Erythroblast (primary cell): ENCODE measurements at places on chromosomes 11 and 22.

GRCh38 chr11:103789952-103790351, 246.5 kb upstream of the DDI1 start:
- no peak for DNase-seq

- no peak for DNase-seq
These were observed 51.1 kb upstream of the KCNQ1OT1 start for GRCh38 chr11:2750682-2751522.

DNA sequence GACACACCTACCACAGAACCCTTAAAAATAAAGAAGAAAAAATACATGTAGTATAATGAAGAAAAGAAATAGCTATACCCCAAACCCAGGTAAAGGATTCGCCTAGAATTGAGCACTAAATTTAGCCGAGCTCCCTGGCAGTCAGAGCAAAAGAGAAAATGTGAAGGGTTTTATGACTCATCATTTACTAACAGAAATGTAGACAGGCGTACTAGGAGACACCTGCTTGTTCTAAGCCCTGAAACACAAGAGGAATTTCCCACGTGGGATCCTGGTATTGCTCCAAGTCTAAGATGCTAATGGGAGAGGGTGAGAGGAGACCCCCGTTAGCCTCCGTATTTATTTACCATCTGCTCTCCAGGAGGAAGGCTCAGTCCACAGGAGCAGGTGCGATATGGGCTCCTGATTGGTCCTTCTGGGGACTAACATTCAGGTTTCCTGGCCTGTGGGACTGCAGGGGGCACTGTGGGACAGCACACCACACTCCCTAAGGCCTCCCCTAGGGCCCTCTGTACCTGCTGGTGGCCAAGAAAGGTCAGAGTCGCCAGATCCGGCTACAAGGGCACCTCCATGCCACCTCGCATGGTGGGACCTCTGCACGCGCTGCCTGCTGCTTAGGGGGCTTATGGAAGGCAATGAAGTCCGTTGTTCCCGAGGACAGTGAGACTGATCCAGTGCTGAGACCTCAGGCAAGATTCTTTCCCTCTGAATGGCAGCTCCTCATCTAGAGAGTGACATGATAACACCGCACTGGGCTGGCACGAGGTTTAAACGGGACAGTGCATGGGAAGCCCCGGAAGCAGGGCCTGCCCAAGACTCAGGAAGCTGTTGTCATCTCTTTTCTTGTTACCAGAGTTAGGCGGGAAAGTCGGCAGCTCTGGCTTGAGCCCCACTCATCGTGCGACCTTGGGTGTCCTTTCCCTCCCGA, 25.8 kb downstream of the KCNC1 start:
- peak; percentile 59 for DNase-seq

DNA sequence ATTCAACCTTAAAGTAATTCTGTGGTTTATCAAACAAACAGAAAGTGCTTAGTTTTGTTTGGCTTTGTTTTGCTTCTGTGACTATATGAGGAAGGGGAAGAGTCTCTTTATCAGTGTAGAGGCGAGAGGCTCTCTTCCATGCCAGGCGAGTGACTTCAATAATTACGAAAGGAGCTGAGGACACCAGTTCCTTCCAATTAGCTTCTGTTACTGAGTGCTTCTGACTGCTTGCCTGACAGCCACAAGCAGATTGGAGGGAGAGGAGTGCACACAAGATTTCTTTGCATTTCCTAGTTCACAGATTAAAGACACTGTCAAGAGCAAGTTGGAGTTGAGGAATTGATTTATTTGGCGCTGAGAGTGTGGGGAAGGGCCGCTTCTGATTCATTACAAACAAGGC, 1484.5 kb upstream of the TENM4 start:
- no peak for DNase-seq

- DNase-seq: no peak
These were observed 16.7 kb downstream of the RRP8 start for GRCh38 chr11:6586434-6587359.

DNA sequence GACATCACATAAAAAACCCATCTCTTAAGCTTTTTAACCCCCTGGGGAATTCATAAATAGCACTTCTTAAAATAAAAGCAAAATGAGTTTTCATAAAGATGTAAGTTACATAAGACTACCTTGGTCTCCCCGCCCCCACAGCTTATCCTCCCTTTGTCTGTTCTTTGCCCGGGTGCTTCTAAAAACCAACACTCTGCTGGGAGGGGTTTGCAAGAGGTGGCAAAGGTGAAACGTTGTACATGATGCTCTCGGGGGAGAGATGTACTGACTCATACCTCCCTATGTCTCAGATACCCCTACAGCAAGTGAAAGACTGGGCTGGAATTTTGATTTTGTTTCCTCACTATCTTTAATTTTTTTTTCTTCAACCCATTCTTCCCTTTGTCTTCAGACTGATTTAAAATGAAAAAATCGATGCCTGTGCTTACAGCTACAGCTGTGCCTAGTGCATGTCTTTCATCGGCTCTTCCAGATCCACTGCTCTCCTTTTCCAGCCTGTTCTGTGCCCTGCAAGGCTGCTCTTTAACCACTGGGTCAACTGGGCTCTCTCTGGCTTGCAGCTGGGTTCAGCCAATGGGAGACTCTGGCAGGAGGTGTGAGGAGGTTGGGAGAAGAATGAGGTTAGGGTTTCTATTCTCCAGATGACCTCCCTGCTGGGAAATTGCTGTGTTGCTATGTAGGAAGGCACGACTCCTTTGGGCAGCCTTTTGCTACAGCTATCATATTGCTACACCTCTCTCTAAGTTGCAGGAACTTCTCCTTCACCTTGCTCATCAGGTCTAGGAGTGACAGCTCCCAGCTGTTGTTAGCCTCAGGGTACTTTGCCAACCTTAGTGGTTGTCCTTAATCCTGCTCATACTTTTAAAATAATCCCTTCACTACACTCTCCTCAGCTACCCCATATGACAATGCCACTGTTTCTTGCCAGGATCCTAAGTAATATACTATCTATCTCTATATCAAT, 266.5 kb downstream of the TENM4 start:
- DNase-seq: no peak

- DNase-seq: no peak
These were observed 24.8 kb downstream of the MICAL2 start for GRCh38 chr11:12135185-12135584.

DNA sequence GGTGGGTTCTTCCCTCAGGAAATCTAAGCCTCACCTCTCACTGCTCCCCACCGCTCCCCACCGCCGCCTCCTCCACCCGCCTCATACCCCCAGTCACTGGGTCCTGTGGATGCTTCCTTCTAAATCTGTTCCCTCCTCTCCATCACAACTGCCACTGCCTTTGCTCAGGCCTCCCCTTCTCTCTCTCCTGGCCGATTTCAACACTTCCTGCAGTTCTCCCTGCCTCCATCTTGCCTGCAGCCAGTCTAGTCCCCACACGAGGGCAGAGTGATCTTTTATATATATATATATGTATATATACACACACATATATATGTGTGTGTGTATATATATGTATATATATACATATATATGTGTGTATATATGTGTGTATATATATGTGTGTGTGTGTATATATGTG, 27.8 kb downstream of the CREB3L1 start:
- peak; percentile 20 for DNase-seq

GRCh38 chr22:36419912-36420882, 32.4 kb upstream of the MYH9 start:
- no peak for DNase-seq

DNA sequence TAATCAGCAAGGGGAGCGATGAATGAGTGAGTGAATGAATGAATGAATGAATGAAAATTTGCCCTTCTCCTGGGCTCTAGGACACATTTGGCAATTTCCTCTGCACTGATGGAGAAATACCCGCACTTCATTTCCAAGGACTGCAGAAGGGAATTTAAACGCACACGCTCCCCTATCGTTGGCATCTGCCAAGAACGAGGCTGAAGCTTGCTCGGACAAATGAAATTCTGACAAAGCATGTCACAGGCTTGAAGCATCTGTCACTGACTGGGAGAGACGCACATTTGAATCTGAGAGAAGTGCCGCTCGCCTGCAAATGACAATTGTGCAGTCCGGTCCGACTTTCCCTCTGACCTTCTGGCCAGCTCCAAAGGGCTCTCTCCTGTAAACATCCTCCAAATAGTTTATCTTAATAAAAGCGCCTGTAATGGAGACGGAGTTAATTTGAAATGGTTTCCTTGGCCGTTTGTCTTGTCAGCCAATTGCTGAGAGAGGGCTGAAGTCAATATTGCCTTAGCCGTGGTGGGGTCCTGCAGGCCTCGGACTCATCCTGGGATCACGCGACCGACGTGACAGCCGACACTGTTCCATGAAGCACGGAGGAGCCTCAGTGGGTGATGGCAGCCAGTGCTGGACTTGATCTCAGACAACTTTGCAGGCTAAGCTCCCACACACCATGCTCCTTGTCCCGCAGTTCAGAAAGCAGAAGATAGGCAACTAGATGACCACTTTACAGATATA, 260.7 kb downstream of the MN1 start:
- DNase-seq: no peak

DNA sequence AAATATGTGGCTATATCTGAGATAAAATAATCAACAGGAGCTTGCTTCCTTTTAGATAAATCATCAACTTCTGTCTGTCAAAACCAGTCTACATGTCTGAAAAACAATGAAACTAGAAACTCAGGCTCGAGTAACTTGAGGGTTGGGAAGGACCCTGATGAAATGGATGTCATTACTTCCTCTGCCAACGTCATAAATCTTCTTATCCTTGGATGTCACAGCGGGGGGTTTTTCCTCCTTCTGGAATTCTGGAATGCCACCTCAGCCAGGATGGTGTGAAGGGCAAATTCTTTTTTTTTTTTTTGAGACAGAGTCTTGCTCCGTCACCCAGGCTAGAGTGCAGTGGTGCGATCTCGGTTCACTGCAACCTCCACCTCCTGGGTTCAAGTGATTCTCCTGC, 13.4 kb downstream of the LGR4 start:
- no peak for DNase-seq

DNA sequence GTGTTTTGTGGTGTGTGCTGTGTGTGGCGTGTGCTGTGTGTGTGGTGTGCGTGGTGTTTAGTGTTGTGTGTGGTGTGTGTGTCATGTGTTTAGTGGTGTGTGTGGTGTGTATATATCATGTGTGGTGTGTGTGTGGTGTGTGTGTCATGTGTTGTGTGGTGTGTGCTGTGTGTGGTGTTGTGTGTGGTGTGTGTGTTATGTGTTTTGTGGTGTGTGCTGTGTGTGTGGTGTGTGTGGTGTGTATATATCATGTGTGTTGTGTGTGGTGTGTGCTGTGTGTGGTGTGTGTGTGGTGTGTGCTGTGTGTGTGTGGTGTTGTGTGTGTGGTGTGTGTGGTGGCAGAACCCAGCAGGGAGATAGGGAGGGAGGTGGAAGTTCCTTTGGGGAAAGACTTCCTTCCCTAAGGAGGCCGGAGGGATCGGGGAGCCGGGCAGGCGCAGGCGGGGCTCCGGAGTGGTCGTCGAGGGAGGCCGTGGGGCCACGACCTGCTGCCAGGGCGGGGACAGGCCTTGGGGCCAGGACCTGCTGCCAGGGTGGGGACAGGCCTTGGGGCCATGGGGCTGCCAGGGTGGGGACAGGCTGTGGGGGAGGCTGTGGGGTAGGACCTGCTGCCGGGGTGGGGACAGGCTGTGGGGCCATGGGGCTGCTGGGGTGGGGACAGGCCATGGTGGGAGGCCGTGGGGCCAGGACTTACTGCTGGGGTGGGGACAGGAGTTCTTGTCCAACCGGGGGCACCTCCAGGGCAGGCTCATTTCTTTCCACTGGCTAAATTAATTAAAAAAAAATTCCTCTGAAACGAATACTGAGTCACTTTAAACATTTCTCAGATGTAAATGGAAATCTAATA, 15.2 kb downstream of the PIM3 start:
- peak; percentile 55 for DNase-seq

- DNase-seq: no peak
These were observed 1618.5 kb upstream of the TENM4 start for GRCh38 chr11:81059356-81059755.

GRCh38 chr11:93738647-93739081, 2.6 kb downstream of the TAF1D start:
- peak; percentile 5 for DNase-seq

GRCh38 chr11:134792044-134792443, 380.0 kb upstream of the B3GAT1 start:
- DNase-seq: peak; percentile 4

DNA sequence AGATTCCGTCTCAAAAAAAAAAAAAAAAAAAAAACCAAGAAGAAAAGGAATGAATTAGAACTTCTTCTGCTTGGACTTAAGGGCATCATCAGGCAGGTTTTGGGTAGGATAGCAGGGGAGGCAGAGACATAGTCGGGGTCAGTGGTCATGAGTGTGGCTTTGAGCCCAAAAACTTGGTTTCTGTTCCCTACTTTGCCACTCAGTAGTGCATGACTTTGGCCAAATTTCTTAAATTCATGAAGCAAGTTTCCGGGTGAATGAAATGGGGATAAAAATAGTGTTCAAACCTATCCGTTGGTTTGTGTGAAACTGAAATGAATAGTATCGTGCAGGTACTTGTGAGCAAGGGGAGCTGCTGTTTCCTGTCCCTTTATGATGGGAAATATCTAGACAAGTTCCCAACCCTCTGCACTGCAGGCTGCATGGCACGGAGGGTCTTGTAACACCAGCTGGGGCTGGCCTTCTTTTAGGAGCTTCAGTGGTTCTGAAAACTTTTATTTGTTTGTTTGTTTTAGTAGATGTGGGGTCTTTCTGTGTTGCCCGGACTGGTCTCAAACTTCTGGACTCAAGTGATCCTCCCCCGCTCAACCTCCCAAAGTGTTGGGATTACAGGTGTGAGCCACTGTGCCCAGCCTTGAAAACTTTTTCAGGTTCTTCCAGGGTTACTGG, 18.4 kb downstream of the NEAT1 start:
- no peak for DNase-seq

DNA sequence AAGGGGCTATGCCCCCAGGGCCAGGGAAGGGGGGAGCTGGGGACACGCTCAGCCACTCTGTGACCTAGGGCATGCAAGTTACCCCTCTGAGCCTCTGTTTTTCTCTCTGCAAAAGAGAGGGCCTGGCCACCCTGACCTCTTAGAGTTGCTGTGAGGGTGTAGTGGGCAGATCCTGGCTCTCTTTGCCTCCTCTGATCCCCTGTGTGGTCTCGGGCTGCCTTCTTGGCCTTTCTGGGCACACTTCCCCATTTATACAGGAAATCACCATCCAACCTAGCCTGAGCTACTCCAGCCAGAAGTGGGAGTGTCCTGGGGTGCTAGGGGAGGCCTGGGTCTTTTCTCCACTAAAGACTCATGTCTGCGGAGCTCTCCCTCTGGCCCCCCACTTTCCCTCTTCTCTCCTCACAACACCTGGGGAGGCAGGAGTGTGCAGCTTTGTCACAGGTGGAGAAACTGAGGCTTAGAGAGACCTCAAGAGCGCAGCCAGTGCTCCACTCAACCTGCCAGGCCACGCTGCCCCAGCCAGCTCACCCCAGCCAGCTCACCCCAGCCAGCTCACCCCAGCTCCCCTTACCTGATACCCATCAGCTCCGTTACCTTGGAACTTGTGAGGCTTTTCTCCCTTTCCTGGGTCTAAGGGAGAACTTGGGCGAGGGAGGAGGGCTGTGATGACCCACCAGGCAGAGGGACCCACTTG, 1.4 kb downstream of the AIFM3 start:
- no peak for DNase-seq

- peak; percentile 84 for DNase-seq
These were observed 121.2 kb downstream of the PDE3B start for GRCh38 chr11:14764579-14765527.

GRCh38 chr11:29272019-29272654, 744.7 kb downstream of the KCNA4 start:
- no peak for DNase-seq
